ENCODE measurements at places on chromosomes 11 and 22. TPM values are rescaled to one million over a fixed set of nuclear protein-coding genes. Genes with fewer than 3 reads are reported as not detected.

GRCh38 chr11:78419327-78419726, 1.7 kb upstream of the GAB2 start:
- DNase-seq = no peak

- DNase-seq = no peak
Observed at GRCh38 chr22:44496844-44497217, 1.2 kb downstream of the RTL6 start.

DNA sequence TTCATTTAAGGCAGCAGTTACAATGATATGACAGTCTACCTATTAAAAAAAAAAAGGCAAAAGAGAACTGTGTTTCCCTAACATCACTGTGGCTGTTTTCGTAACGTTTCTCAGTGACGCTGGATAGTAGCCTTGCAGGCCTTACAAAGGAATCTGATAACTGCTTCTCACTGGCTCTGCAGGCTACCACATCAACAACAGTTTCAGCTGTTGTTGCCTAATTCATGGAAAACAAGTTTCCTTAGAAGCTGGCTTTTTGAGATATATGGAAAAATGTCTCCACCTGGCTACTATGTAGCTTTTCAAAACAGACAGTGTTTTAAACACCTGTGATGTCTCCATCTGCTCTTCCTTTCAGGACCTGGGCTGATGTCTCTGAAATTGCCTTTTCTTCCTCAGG, 3.8 kb downstream of the OR51V1 start:
- no peak for DNase-seq

DNA sequence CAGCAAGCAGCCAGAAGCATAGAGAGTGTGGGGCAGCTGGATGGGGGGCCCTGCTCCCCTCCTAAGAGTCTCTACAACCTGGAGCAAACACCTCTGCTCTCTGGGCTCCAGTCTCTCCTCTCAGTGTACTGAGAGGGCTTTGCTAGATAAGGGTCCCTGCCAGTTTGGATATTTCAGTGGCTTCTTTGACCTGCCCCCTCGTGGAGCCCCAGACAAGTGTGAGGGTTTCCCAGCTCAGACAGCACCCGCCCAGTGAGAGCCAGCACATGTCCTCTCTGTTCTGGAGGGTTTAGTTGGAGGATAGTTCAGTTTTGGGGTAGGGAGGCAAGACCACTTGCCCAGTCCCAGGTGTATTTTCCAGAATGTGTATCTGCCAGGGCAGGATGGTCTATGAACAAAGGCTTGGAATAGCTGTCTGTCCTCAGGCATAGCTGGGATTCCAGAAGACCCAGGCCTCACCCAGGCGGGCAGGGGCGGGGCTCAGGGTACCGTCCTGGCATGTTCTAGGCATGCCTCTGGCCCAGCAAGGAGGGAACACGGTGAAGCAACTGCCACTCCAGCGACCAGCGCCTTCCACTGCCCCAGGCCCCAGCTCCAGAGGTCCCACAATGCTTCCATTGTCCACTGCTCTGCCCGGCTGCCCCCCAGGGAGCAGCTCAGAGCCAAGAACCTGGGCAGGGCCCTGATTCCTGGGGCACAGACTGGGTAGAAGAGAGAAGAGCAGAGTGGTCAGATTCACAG, 7.5 kb upstream of the MICALL1 start:
- DNase-seq = no peak

DNA sequence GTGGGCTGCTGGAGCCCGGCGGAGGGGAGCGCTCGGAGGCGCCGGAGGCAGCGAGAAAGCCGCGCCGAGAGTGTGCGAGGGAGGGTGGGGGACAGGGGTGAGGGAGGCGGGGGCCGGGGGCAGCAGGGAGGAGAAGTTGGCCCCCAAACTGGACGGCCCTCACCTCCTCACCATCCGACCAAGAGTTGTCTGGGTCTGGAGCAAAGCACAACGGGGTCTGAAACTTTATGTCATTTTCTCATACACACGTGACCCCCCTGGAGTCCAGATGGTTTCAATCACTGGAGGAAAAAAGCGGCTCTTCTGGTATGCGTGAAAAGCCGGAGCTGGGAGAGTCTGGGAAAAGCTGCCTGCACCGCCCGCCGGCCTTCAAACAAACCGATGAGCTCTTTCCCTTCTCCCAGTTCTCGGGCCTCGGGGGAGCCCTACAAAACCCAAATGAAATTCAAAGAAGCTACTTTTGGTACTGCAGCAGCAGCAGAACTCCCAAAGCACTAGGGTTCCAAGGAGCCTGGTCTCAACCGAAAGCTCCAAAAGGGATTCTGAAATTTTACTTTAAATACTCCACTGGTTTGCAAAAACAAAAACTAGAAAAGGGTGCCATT, 39.7 kb upstream of the AKIP1 start:
- DNase-seq = peak; percentile 16

DNA sequence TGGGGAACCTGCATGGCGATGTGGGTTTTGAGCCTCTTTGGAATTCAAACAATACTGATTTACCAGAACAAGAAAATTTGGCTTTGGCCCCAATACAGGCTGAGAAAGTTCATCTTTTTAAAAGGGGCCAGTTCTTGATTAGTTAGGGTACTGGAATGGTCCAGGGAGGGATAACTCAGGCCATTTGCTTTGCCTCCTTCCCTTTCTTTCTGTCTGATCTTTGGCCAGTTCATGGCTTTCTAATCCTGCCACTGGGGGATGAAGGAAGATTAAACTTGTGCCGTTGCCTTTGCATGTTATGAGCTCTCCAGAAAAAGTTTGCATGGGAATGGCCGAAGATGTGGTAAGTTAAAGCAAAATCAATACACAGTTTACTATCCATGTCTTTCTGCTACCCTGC, 78.4 kb downstream of the ADAMTS15 start:
- no peak for DNase-seq

DNA sequence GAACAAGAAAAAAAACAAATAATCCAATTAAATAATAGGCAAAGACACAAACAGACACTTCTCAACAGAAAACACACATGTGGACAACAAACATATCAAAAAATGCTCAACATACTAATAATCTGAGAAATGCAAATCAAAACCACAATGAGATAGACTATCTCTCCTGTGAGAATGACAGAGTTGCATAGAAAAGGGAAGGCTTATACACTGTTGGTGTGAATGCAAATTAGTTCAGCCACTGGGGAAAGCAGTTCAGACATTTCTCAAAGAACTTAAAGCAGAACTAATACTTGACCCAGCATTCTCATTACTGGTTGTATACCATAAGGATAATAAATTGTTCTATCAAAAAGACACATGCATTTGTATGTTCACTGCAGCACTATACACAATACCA, 637.8 kb upstream of the LUZP2 start:
- DNase-seq = no peak

GRCh38 chr22:46540874-46541273, 3.5 kb upstream of the CELSR1 start:
- DNase-seq = no peak

GRCh38 chr11:108121274-108122155, at the start of gene ACAT1:
Gene ACAT1 (plus strand): TSS chr11:108121567. CDS start chr11:108121607, 40 bp downstream.
- peak; percentile 78 for DNase-seq

FOLR3 gene
- not detected for total RNA-seq

BTG4 gene
- not detected for total RNA-seq

CARNS1 gene
- 1.0 TPM for total RNA-seq

All from HCT116 (cell line).